ENCODE measurements at places on chromosomes 4 and X.

DNA sequence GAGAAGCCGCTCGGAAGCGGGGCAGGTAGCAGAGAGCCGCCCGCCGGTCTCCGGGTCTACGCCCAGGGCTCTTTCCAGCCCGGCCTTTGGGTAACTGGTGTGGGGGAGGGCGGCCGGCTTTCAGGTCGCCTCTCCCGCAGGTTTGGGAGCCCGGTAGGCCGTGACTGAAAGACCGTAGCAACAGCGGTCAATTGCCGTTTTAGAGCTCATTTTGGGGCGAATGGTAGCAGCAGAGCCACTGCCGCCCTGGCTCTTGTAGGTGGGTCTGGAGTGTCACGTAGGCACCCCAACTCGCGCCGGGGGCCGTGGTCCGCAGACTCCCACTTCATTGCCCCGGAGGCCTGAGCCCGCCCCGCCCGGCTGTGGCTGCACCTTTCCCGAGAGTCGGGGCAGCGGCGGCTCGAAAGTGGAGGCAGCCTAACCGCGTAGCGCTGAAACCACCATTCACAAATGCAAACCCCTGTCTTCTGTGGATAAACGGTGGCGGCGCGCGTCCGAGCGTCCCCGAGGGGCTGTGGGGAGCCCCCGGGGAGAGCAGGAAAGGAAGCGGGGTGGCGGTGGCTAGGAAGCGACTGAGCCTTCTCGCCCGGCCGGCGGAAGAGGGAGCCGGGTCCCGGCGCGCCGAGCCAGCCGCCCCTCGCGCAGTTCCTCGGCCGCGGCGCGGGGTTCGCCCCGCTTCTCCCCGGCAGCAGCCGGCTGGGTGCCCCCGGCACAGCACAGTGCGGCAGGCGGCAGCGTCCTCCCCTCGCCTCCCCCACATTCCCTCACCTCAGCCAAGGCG, 2185.1 kb upstream of the TENM3 start:
- no peak for DNase-seq

GRCh38 chr4:57061395-57061794, 48.8 kb downstream of the IGFBP7 start:
- DNase-seq = no peak

DNA sequence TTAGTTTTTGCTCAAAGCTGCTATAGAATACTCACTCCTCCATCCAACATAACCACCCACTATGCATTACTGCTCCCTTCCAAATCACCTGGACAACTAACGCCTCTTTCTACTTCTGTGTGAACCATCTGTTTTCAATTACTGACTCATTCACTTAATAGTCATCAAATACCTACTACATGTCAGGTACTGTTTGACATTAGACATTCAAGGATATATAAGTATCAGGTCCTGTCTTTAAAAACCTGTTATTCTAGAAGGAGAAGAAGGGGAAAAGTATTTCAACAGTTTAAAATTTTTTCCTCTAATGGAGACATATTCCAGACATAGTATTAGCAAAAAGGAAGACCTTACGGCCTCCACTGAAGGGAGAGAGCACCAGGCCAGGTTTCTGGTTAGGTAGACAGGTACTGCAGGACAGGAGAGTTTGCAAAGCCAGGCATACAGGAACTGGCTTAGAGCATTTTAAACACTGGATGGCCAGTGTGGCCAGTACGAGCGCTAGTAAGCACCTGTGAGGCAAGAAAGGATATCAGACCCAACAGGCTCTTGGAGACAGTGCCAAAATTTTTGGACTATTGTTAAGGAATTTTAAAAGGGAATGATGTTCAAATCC, 39.0 kb downstream of the SH3RF1 start:
- DNase-seq = no peak

DNA sequence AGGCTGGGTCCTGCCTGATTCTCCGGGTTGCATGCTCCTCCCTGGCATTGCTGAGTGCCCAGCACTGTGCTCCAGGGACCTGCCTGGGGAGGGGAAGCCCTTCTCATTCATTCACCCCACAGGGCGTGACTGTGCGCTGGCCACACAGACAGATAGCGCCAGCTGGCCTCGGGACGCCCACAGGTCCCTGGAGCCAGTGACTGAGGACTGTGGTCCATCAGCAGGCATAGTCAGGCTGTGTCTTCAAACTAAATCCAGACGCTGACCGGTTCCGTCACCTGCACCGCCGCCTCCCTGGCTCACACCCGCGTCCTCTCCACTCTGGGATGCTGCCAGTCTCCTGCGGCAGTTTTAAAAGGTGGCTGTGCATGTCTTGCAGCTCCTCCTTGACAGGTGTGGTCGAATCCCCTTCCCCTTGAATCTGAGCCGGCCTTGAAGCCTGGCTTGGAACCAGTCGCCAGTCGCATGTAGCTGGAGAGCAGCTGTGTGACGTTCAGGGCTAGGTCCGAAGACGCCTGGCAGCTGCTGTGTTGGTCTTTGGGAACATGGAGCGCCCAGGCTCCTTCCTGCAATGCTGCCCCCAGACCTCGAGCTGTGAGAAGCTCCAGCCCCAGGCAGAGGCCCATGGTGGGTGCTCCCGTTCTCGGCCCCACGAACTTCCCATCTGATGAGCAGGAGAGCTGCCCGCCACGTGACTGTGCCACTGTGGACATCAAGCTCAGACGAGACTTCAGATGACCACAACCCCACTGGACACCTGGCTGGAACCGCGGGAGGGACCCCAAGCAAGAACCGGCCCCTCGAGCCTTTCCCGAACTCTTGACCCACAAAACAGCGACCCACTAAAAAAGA, 94.1 kb downstream of the ADRA2C start:
- no peak for DNase-seq

GRCh38 chr4:23171976-23172375, 479.2 kb downstream of the GBA3 start:
- DNase-seq = no peak

DNA sequence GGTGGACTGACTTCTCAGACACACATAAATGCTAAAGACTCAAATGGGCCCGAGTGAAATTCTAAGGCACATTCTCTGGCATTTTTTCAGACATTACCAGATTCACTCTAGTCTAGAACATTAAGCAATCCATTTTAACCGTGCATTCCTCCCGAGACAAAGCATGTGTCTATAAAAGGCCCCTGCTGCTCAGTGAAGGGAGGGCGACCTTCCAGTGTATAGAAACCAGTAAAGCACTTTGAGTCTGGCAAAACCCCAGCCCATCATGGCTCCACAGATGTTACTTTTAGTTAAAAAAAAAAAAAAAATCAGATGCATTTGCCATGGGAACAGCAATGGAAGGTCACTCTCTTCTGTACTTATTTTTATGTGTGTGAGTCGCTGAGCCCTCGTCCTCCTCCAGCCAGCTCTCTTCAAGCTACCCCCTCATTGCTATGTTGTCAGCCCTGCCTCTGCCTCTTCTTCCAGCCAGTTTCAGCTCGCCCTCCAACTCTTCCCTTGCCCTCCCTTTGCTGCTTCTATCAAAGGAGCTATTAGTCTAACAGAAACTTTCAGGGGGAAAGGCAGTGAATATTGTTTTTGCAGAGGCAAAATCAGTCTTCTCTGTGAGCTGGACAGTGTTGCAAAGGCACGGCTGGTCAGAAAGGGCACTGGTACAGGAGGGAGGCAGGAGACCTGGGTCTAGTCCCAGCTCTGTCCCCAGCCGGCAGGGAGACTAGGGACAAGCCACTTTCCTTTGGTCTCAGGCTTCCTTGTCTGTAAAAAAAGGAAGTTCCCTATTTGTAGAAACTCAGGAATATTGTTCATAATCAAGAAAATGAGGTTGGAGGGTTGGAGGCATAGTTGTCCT, 644.2 kb downstream of the ZNF674 start:
- DNase-seq = no peak

- no peak for DNase-seq
Observed at GRCh38 chr4:153486281-153487151, 20.4 kb downstream of the TMEM131L start.

DNA sequence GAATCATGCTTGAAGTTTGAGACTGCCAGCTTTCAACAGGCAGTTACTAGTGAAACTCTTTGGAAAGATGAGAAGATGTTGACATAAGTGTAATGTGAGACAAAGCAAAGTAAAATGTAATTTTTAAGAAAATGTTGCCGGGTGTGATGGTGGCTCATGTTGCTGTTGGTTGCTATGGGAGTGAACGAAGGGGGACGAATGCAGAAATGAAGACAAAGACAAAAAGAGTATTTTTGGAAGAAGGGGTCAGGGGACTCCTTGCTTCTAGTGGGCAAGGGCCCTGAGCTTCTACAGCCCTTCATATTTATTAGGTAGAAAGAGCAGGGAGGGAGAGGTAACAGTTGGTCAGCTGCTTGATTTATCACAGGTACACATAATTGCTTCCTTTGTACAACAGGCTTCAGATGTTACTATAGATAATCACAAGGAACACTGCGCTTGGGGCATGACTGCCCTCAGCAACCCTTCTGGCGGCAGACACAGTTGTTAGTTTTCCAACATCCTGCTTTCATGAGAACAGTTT, 11.9 kb upstream of the UGDH start:
- DNase-seq = no peak

DNA sequence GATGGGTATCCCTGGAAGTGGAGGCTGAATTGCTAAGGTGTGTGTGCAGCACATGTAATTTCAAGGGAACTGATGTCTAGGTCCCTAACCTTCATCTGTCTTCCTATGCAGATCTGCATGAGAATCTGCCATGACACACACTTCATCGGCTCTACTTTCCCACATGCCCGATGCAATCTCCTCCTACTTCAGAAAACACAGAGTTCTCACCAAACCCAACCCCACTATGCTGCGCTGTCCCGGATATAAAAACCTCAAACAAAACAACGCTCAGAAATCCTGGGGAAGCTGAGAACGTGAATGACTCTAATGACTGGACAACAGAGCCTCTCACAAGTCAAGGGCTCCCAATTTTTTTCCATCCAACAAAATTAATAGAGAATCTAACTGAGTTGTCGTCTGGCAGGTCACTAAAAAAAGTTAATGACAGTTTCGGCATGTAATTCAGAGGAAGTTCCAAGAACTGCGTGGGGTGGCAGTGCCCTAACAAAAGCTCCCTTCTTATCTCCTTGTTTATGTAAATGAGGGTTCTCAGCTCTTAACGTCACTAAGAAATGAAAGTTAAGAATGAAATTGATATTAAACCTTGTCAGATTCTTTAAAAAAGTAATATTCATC, 39.0 kb downstream of the STX18 start:
- no peak for DNase-seq

DNA sequence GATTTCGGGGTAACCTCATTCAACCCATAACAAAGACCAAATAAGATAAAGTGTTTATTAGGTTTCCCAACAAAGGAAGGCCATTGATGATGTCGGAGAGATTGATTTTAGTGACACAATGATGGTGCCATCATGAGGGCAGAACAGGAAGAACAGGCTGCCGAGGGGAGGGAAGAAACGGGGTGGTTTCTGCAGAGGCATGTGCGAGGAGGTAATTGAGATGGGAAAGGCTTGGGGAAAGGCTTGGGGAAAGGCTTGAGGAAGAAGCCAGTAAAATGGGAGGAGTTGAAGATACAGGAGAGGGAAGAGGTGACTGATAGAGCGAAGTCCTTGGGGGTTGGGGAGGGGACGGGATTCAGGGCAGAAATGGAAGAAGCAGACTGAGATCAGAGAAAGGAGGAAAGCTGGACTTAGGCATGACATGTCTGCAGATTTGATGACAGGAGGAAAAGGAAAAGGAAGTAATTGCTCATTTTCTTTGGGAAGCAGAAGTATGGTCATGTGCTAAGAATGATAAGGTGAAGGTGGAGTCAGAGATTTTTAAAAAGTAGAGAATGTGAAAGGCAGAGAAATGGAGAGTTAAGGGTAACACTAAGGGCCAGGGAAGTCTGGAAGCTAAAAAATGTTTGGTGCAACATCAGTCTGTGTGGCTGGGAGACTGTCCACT, 6.0 kb downstream of the HPSE start:
- DNase-seq = no peak

- DNase-seq = no peak
Observed at GRCh38 chrX:141652286-141652685, 46.3 kb downstream of the SPANXD start.

- no peak for DNase-seq
Observed at GRCh38 chr4:75004755-75005668, 72.1 kb downstream of the PARM1 start.

- no peak for DNase-seq
Observed at GRCh38 chr4:181909368-181909767, 333.8 kb upstream of the TENM3 start.

DNA sequence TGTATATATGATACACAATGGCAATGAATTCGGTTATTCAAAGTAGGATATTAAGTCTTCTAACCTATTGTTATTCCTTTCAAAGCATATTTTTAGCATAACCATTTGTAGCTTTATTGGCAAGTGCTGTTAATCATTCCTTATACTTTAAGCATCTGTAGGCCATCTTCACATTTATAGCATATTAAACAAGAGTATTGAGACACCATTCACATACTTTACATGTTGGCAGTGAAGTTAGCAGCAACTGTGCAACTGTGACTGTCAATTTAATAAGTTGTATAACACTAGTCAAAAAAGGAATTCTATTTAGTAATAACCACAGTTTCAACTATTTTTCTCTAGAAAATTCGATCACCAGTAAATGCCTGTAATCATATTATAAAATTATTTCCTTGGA, 107.3 kb upstream of the MYOZ2 start:
- no peak for DNase-seq

DNA sequence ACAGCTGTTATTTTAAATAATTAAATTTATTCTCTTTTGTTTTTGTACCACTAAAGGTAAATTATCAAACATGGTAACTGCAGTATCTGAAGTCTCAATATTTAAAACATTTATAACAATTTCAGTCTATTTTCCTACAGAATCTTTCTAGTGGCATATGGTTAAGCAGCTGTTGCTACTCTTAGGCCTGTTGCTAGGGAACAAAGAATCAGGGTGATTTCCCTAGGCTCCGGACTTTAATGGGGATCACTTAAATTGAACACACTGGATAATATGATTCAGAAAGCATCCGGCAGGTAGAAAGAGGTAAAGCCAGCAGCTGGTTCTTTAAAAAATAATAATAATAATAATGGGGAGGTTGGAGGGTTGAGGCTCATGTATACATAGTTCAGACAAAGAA, 17.6 kb downstream of the FBXO8 start:
- no peak for DNase-seq

GRCh38 chrX:68534691-68535090, 35.8 kb downstream of the YIPF6 start:
- DNase-seq = no peak

DNA sequence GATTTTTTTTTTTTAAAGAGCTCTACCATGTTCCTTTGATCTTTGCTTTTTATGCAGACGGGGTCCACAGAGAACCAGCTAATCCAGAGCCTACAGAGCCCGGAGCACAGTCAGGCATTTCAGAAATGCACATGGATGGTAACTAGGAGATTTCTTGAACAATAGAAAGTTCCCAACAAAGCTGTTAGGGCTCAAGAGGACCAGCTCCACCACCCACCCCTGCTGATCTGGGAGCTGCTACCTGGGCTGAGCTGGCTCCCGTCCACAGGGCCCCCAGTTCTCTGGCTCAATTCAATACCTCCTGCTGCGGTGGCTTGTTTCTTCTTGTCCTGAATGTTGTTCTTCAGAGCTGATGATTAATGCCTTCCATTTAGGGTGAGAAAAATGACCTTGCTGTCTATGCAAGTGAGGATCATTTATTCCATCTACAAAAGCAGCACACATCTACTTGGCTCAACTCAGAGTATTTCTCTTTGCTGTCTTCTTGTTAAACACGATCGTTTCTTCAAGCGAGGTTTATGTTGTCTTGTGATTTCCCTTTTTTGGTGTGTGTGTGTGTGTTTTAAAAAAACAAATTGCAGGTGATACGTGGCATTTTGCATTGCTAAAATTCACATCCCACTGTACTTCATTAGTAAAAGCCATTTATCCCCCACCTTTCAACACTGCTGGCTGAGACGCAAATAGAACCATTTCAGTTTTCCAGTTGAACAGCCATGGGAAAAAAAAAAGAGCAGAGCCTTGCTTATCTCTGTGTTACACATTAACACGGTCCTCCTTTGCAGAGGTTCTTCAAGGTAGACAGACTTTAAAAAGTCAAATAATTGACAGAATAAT, 31.3 kb downstream of the IGFBP7 start:
- DNase-seq = no peak
